ENCODE measurements at places on chromosomes 7 and 10.
A peak's percentile ranks its signal among the peaks of the same experiment; 100 is the strongest.

- DNase-seq, result peak; percentile 70
Observed at GRCh38 chr10:49177391-49178355, 10.5 kb downstream of the TMEM273 start.

GRCh38 chr7:41122256-41122987, 580.5 kb downstream of the INHBA start:
- DNase-seq, result peak; percentile 31

DNA sequence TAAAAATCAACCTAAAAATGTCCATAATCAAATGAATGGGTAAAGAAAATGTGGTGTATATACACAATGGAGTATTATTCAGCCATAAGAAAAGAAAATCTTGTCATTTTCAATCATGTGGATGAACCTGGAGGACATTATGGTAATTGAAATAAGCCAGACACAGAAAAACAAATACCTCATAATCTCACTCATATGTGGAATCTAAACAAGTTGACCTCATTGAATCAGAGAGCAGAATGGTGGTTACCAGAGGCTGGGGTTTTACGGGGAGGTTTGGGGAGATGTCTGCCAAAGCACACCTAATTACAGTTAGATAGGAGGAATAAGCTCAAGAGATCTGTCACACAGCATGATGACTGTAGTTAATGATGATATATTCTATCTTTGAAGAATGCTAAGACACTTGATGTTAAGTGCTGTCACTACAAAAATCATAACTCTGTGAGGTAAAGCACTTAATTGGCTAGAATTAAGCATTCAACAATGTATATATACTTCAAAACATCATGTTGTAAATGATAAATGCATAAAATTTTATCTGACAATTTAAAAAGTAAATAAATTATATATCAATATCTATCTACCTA, 39.1 kb upstream of the TNPO3 start:
- DNase-seq, result no peak

DNA sequence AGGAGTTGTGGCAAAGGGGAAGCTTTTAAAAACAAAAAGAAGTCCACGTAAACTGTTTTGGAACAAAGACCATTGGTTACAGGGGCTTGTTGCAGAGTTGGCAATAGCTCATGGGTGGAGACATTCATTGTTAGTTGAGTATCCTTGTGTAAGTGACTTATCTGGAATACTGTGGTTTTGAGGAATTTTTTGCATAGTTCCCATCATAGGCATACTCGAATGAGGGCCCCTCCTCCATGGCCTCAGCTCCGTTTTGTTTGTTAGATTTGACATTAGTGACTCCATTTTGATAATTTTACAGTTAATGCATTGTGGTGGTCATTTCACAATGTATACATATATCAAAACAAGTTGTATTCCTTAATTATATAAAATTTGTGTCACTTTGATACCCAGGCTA, 12.8 kb upstream of the SMKR1 start:
- no peak for DNase-seq

DNA sequence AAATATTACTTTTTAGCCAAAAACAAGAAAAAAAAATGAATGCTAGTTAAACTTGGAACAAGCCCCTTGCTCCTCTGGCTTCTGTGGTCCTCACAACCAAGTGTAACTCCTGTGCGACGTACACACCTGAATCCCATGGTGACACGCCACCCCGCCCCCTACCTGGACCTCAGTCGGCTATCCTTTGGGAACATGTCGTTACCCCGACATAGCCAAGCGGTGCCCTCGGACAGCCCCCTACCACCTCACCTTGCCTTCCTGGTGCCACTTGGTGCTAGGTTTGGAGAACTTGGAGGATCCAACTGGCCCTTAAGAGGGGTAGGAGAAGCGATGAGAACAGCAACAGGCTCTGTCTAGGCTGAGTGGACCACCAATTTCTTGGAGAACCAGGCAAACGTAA, 12.0 kb upstream of the SMARCD3 start:
- DNase-seq, result no peak

DNA sequence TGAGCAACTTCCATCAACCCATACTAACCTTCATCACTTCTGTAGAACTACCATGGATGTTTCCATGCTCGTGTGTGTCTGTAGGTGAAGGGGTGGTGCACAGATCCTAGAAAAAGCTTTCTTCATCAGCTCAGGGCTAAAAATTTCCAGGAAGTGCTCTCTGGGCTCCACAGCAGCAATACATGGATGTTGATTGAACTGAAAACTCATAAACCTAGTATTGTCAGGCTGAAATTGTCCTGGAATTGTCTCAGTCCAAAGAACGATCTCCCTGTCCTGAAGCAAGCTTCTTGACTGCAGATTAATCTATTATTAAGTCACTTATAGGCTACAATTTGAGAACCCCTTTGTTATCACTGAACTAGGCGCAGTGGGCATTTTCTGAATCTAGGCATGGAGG, 39.8 kb downstream of the ENO4 start:
- DNase-seq, result no peak

GRCh38 chr10:34303022-34303421, 512.1 kb downstream of the PARD3 start:
- DNase-seq, result no peak

GRCh38 chr10:59606551-59606961, 103.1 kb downstream of the SLC16A9 start:
- peak; percentile 53 for DNase-seq

DNA sequence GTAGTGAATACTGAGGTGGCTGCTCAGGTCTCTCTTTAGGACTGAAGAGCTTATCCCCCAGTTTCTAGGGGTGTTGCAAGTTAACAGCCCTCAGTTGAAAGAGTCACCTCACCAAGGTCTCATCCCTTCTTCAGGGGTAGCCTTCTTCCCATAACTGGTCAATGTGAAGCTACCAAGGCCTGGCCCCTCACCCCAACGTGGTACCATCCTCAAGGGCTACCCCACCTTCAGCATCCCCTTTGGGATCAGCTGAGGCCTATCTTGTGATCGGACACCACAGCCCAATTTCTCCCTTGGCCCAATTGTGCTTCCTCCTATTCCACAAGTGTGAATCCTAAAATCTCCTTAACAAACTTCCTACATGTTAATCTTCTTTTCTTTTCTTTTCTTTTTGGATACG, 289.5 kb upstream of the MKLN1 start:
- no peak for DNase-seq

GRCh38 chr7:47945261-47946015, 2.8 kb downstream of the PKD1L1 start:
- DNase-seq, result peak; percentile 44
